Eye (tissue), 1 donor: ENCODE measurements at places on chromosomes 4 and X.
A peak's percentile ranks its signal among the peaks of the same experiment; 100 is the strongest.

- DNase-seq = no peak
Measured at GRCh38 chr4:120105472-120105871, 38.8 kb upstream of the MAD2L1 start.

DNA sequence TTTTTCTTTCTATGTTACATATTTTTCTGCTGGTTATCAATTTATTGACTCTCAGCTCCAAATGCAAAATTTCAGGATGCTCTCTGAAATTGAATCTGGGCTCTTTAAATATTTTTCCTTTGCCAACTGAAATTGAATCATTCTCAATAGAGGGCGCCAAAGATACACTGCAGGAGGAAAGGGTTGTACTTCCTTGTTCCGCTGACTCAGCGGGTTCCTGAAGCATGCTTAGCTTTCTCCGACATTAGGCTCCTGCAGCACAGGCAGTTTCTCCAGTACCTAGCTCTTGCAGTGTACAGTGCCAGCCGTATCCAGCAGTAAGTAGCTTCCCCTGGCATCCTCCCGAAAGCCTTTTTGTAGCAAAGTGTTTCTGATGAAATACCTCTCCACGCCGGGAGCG, 28.8 kb upstream of the CFAP47 start:
- peak; percentile 66 for DNase-seq

DNA sequence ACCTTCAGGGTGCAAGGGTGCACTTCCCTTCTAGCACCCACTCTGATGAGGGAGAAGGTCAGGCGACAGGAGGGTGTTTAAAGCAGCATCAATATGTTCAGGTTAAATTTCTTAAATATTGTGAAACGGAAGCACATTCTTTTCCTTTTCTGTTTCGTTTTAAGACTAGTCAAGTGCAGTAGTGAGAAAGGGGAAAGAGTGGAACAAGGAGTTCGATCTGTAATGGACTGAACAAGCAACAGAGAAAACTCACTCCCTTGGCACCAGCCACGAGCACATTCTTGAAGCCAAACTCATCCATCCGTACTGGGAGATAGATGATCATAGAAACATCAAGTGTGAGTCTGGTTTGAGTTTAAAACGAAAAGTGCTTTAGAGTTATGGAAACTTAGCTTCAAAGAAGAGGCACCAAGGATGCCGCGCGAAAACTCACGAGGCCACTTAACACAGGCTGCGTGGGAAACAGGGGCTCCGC, 815 bp downstream of the FAM53A start:
- peak; percentile 80 for DNase-seq

- peak; percentile 39 for DNase-seq
Measured at GRCh38 chr4:112973750-112974251, 75.7 kb upstream of the ANK2 start.

- no peak for DNase-seq
Measured at GRCh38 chr4:16029886-16030285, 53.9 kb downstream of the PROM1 start.

GRCh38 chr4:16294455-16294854, 68.2 kb upstream of the TAPT1 start:
- no peak for DNase-seq

DNA sequence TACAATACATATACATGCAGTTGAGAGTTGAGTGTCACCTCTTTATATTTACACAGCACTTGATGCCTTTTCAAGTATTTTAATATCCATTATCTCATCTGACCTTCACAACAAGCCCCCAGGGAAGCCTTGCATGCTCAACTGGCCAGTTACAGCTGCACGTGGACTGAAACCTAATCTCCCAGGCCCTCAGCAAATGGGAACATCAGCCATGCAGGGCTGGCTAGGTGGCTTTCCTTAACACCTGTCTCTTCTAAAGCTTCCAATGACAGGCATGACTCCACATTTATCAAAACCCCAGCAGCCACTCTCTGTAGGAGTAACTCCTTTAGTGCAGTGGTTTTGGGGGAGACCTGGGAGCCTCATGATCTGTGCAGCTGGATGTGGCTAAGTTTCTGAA, 56.4 kb downstream of the PHKA2 start:
- DNase-seq = no peak

DNA sequence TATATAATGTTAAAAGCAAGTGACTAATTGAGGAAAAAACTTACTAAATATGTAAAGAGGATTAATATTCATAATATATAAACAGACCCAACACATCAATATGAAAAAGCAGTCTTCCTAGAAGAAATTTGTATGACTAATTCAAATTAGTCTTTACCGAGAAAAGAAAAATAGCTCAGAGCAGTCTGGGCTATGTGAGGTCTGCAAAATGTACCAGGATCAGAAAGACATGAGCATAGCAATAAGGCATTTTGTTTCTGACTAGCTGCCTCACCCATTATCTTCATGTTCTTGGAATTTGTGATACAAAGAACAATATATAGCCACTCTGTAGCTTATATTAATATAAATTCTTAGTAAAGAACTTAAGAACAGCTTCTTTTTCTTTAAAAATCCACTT, 13.7 kb upstream of the TMPRSS11B start:
- DNase-seq = no peak

- DNase-seq = no peak
Measured at GRCh38 chrX:109880629-109881028, 122.3 kb upstream of the TMEM164 start.

DNA sequence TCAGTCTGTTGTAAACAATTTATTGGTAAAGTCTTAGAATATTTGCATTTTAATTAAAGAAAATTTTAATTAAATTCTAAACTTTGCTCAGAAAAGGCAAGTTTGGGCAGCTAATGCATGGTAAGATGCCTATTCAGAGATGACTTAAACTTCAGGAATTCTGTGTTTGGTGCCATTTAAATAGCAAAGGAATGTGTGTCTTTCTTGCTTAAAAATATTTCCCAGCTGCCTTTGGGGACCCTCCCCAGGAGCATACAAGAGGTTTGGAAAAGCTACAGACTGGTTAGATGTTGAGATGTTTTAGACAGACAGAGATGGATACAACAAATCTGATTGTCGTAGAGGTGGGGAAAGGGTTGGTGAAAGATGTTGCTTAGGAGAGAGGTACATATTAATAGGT, 36.5 kb downstream of the AFF2 start:
- no peak for DNase-seq

DNA sequence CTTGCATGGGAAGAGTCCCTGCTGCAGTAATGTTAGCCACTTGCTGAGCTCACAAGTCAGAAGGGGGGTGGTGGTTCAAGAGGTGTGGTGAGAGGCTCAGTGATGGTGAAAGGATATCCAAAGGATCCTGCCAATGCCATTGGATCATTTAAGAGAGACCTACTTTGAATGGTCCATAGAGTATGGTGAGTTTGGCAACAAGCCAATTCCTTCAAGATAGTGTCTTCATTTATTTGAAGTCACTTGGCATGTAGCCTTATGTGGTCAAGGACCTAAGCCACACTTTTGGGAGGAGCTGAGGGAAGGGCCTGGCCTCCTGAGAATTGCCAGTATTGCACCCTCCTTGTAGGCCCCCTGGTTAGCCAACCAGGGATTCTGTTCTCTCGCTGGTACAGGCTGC, 87.9 kb downstream of the TSPAN7 start:
- DNase-seq = no peak

- no peak for DNase-seq
Measured at GRCh38 chr4:55560096-55560495, 13.4 kb upstream of the CLOCK start.

DNA sequence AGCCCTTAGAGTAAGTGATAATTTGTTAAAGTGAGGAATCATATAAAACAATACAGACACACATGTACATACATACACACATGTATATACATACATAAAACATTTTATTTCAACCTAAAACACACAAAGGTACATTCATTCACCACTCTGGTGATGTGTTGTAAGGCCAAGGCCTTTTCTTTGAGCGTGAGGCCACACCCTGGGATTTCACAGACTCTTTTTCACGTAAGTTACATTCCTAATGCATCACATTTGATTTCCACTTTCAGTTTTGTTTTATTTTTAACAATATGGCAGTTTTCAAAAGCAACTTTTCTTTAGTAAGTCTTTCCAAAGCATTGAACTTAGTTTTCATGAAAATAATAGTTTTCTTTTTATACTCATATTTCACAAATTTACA, 170.7 kb downstream of the COL4A6 start:
- DNase-seq = no peak

DNA sequence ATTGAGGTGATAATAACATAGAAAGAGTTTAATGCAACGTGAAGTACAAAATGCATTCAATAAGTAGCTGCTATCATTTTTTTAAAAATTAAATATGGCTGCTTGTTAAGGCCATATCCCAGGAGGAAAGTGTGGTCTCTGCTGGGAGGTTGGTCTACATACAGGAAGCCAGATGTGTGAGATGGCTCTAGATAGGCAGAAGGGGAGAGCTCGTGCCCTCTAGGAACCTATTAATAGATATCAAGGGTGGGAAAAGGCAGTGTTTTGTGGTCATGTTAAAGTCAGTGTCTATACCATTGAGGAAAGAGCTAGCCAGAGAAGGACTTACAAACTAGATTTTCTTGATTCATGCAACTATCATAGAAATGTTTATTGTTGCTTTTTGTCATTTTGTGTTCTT, 140.5 kb downstream of the KLHL8 start:
- no peak for DNase-seq

DNA sequence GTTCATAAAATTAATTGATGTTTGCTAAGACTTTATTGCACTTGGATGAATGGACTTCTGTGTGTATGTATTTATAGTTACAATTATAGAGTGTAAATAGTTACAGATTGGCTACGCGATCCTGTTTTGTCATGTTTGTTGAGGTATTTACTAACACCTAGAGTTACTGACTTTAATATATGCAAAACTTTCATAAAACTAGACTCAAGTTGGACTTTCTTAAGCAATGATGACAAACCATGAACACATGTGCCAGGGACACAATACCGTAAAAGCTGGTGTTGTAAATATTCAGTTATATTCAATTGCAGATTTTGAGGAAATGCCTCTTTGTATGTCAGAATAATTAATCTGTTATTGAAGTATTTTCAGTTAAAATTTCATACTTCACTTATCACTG, 6.1 kb downstream of the GRIA2 start:
- DNase-seq = no peak

DNA sequence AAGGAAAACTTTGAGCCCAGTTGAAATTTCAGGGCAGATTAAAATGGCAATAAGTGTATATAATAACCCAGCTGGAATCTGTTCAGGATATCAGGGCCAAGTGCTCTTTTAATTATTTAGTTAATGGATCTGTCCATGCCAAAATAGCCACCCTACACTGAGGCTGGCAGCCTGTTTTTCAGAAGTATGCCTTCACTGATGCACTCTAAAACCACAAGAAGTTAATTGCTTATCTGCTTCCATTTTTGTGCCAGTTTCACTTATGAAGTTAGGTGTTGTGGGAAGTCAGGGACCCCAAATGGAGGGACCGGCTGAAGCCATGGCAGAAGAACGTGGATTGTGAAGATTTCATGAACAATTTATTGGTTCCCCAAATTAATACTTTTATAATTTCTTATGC, 960.3 kb downstream of the C4orf33 start:
- no peak for DNase-seq

GRCh38 chrX:13897566-13897965, 80.7 kb upstream of the GPM6B start:
- DNase-seq = peak; percentile 17

- peak; percentile 42 for DNase-seq
Measured at GRCh38 chr4:56296526-56296925, 90.8 kb downstream of the AASDH start.

- no peak for DNase-seq
Measured at GRCh38 chrX:53362449-53362848, 60.0 kb downstream of the SMC1A start.

DNA sequence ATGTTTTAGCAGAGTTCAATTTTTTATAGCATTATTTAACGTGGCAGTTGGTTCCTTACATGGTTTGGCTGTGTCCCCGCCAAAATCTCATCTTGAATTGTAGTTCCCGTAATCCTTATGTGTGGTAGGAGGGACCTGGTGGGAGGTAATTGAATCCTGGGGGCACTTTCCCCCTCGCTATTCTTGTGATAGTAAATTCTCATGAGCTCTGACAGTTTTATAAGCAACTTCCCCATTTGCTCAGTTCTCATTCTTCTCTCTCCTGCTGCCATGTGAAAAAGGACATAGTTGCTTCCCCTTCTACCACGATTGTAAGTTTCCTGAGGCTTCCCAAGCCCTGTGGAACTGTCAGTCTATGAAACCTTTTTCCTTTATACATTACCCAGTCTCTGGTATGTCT, 329.5 kb downstream of the GRIA2 start:
- DNase-seq = no peak

- DNase-seq = peak; percentile 81
Measured at GRCh38 chr4:139229534-139230039, 50.4 kb downstream of the MGARP start.

DNA sequence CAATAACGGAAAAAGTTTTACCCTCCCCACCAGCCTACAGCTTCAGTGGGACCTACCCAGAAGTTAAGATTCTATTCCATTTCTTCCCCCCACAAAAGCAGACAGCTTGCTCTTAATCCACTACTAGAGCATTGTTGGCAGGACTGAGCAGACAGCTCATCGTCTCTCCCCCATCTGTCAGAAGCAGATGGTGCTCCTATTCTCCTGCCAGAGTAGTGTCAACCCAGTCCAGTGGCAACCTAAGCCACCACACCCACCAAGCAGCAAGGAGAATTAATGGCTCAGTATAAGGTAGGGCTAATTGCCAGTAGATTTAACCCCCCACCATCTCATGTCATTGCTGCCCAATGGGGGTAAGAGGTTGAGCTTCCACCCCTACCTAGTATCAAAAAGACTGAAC, 62.0 kb downstream of the AWAT2 start:
- peak; percentile 24 for DNase-seq

DNA sequence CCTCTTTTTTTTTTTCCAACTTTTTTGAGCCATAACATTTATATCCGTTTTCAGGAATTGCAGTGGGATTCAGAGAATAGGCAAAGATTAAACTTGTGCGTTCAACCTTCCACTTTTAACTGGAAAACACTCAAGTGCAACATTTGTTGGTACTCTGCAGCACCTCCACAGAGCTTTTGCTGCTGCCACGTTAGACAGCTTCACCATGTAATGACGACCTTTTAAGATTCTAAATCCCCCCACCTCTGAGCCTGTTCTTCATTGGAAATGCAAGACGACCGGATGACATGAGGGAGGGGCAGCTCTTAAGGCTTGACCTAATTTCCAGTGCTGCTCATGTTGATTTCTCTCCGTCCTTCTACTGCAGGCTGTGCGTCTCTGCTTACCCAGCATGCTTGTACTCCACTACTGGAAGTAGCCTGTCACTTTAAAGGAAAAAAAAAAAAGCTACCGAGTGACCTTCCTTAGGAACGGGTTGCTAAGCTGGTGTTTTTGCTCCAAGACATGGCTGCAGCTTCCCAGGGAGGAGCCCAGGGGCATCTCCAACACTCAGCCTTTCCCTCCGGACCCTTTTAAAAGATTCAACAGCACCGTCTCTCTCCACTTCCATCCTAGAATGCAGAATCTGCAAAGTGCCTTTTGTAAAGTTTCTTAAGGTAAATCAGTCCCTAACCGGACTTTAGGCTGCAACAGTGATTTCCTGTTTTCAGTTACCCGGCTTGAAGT, at the start of gene CC2D2A:
Gene CC2D2A (plus strand): TSS at position 481 of the 726 bp plus-strand sequence. CDS start 6,051 bp downstream, outside the sequence.
- DNase-seq = peak; percentile 83
